ENCODE measurements at places on chromosomes 4 and X.
A peak's percentile ranks its signal among the peaks of the same experiment; 100 is the strongest.

GRCh38 chrX:3514996-3515395, 168.5 kb upstream of the MXRA5 start:
- DNase-seq, result no peak

DNA sequence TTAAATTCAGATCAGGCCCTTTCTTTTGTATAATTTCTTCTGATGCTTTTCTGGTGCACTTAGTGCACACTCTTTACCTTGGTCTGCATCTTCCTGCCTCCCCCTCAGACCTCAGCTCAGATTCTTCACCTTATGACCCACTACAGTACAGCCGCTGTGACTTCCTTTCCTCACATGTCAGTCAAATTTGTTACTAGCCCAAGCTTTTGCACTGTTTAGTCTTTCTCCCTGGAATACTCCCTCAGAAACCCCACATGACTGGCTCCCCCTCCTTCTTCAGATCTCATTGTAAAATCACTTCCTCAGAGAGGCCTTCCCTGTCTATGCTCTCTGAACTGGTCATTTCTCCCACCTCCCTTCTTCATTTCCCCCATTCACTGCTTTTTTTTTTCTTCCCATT, 132.9 kb downstream of the FRAS1 start:
- DNase-seq, result no peak

DNA sequence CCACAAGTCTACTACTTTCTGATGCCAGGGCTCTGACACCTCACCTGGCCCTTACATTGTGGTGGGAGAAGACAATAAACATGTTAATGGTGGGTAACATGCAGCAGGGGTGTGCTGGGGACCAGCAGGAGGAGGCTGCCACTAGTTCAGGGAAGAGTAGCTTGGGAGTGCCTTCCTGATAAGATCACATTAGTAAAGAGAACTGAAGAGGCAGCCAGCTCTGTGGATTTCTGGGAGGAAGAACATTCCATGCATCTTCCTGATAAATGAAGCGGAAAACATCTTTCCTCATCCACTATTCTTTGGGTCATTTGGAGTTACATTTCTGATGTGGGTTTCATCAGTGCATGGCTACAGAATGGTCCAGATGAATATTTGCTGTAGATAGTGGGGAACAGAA, 9.0 kb downstream of the RNF150 start:
- DNase-seq, result no peak

GRCh38 chr4:48271626-48272025, 2.0 kb upstream of the TEC start:
- no peak for DNase-seq

DNA sequence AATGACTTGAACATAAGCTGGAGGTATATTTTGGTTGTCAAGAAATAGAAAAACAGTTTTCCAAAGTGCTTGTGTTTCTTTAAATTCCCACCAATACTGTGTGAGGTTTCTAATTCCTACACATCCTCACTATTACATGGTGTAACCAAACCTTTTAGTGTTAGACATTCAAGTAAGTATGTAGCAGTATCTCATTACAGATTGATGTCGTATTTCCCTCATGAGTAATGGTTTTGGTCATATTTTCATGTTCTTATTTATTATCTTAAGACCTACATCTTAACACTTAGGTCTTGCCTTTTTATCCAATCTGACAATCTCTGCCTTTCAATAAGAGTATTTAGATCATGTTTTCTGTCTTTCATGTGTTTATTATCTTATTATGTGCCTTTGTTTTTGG, 253.7 kb upstream of the ANXA10 start:
- DNase-seq, result no peak

DNA sequence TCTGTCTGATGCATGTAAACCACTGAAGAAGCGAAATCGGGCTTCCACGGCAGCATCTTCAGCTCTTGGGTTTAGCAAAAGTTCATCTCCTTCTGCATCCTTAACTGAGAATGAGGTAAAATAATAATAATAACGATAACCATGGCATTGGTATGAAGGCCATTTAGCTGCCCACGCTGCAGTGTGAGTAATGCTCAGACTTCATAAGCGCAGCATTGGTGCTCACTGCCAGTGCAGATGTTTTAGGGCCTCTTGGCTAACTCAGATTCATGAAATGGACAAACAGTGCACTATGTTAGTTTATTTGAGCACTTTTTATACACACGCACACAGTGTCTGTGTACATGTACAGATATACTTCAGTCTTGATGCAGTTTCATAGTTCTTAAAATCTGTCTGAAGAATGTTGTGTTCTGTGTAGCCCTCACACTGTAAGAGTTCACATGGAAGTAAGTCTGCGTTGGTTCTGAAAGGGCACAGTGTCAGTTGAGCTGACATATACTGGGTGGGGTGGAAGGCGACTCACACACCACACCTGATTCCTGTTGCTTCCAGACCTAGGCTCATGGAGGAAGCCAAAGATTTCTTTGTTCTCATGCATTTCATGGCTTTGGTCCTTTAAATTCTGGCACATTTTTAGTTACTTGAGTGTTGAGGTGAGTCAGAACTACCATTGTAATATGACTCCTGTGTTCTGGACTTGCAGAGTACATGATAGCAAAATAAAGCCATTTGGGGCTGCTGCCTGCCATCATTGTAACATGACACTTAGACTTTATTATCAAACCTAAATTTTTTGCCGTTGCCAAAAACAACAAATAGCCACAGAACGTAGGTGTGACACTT, 68.7 kb downstream of the NSD2 start:
- no peak for DNase-seq

GRCh38 chr4:36286481-36286871, 5.1 kb downstream of the DTHD1 start:
- DNase-seq, result no peak

DNA sequence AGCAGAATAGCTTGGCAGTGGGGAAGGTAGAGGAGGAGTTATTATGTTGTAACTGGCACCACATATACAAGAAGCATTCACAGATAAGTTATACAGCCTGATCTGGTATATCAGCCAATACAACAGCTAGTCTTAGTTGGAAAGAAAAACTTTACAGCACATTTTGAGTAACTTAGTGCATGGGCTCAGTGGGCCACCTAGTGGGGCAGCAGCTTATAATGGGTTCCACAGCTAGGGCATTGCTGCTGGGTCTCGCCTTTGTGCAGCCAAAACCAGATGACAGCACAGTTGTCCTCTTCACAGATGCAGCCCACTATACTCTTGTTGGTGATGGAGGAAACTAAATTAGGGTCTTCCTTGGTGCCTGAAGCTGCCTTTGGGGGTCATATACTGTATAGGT, 448.1 kb upstream of the RASGEF1B start:
- no peak for DNase-seq

GRCh38 chr4:1475277-1476139, 69.3 kb upstream of the NKX1-1 start:
- no peak for DNase-seq

DNA sequence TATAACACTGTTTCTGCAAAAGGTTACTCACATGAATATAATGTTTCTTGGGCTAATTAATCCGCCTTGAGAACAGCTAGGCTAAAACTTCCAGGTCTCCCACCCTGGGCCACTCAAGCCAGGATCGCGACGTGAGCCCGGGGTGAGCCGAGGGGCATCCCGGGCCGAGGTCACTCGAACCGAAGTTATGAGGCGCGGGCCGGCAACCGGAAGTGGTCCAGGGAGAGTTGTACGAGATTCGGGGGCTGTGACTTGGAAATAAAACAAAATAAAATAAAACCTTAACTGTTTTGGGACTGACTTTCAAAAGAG, 317 bp downstream of the CMC4 start:
- no peak for DNase-seq

DNA sequence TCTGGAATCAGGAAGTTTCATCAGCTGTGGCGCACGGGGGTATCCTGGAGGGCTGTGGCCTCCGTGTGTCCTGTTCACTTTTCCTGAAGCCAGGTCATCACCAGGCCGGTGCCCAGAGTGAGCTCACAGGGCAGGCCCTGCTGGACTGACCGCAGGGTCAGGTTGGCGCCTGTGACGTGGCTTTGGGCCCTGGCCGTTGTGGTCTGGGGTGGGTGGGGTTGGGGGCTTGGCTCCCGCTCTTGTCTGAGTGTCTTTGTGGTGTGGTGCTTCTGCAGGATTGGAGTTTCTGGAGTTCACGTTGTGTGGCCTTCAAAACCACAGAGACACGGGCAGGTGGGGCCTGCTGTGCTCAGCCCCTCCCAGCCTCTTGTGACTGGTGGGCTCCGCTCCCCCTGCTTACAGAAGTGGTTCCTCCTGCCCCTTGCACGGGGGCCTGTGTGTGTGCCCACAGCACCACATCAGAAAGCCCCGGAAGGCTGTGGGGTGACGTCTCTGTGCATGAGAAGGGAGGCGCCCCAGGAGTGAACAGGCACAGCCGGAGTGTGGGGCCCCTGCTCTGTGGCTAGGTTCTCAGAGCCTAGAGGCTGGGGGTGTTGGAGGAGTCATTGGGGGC, 9.5 kb downstream of the RGS12 start:
- peak; percentile 54 for DNase-seq

DNA sequence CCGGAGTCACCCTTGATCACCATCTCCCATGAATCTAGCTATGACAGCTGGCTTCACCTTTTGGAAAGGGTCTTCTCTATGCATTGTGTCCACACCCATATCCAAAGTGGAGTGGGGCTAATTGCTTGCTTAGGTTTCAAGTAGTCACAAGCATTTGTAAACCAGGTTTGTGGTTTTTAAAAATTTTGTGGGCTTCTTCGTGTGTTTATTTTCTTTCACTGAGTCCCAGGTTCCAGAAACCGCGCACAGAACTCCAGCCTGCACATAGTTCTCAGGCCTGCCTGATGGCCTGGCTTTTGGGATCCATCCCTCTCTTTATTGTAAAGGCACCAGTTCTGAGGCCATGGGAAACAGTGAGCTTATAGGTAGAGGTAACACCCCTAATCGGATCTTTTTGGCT, 70.2 kb upstream of the TLR3 start:
- no peak for DNase-seq

GRCh38 chr4:53858744-53859143, 205.7 kb downstream of the CHIC2 start:
- DNase-seq, result no peak

- no peak for DNase-seq
Measured at GRCh38 chr4:38930204-38930603, 62.6 kb downstream of the FAM114A1 start.

GRCh38 chr4:155906554-155907247, 3.2 kb downstream of the TDO2 start:
- DNase-seq, result no peak

DNA sequence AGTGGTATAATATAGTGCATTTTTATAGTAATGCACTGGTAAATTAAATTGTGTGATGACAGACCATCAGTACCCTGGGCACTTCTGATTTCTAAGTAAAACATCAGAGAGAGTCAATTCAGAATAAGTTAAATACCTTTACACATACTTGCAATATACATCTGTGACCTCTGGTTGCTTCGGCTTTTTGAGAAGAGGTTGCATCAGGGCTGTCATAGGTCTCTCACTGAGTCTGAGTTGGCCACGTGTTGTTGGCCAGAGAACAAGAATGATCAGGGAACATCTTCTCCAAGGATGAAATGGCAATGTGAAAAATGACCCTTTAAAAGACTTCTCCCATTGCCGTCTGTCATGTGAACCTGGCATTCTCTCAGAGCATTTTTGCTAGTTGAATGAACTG, 36.9 kb upstream of the PUDP start:
- DNase-seq, result no peak

DNA sequence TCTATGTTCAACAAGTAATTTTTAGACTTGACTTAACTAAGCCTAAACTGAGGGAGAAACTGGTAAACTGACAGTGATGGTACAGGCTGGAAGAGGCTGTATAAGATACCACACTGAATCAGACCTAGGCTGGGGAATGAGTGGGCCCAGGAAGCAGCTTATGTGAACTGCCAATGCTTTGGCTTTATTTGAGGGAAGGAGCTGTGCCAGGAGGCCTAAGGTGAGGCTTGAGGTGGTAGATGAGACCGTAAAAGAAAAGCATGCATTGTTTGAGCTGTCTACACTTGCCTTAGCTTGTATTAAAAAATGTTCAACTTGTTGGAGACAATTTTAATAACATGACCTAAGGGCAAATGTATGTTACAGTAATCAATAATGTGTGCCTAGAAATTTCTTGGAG, 96.2 kb downstream of the RS1 start:
- DNase-seq, result no peak
